ENCODE measurements at places on chromosomes 1 and 21. TPM values are rescaled to one million over a fixed set of nuclear protein-coding genes. Genes with fewer than 3 reads are reported as not detected.
A peak's percentile ranks its signal among the peaks of the same experiment; 100 is the strongest.

TCHHL1 gene
- not detected for total RNA-seq

- no peak for DNase-seq
Measured at GRCh38 chr21:43275421-43276211, 106.8 kb downstream of the CRYAA start.

FCER1G gene
- total RNA-seq = 92.7 TPM

OR6N2 gene
- not detected for total RNA-seq

- no peak for DNase-seq
Measured at GRCh38 chr21:33035147-33035546, 9.4 kb downstream of the OLIG2 start.

DNA sequence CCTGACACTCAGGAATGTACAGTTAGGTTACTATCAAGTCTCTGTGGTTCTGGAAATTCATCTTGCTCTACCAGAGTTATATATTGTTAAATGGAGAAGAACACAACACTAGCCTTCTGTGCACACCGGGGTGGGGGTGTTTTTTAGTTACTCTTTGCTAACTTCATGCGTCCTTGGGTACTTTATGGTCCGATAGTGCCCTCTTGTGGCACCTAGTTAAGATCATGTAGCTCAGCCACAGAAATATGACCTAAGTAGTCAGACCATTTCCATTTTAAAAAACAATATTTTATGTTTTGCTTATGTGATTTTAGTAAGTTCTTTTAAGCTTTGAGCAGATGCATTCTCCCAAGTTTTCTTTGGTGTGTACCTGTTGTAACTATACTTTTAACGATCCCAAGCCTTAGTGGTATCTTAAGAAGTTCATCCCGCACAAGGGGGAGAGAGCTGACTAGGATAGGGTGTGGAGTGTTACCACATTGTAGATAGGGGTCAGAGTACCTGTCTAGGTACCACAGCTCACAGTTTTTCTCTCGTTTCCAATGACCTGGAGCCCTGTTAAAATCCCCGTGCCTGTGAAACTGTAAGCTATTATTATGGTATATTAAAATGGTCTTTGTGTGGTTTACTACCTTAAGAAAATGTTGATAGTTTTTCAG, 20.6 kb upstream of the SH3D21 start:
- peak; percentile 63 for DNase-seq

DNA sequence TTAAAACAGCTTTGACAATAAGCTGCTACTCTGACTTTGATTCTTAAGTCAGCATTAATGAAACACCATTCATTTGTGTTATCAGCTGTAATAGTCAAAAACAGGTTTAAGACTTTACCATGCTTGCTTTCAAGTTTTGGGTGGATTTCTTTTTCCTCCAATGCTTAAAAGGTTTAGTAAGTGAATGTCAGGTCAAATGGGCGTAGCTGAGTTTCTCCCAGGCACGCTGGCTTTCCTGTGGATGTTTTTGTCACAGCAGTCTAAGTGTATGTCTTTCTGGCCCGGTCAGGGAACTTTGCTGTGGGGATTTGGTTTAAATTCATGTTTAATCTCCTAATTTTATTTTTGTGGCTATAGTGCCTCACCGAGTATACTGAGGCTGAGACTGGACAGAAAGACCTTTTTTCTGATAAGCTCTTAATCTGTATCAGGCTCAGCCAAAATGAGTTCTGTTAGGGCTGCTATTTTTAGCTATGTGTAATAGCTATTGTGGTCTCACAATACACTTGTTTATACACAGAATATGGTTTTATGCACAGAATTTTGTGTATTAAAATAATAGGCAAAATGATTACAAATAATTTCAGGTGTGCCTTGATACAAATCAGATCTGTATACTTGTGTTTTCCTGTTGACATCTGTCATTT, 292.8 kb downstream of the DISC1 start:
- DNase-seq = no peak

- DNase-seq = no peak
Measured at GRCh38 chr1:15053153-15053552, 100.4 kb upstream of the TMEM51 start.

Measured in left cardiac atrium (tissue), 4 donors.